ENCODE measurements at places on chromosomes 12 and 14. TPM values are rescaled to one million over a fixed set of nuclear protein-coding genes. Genes with fewer than 3 reads are reported as not detected.

- H3K4me3 ChIP-seq = peak overlapping the region; percentile 29
- H3K27me3 ChIP-seq = no peaks in the 10 kb centered on the region
- peaks cover 42% of the 10 kb centered on the region for H3K4me1 ChIP-seq
- no peak overlapping the region for H3K27ac ChIP-seq
- H3K36me3 ChIP-seq = no peaks in the 10 kb centered on the region
- DNase-seq = no peak
Observed at GRCh38 chr12:21912318-21912717, 28.9 kb downstream of the ABCC9 start.

- no peak for DNase-seq
- H3K4me1 ChIP-seq = peaks cover 37% of the 10 kb centered on the region
- H3K27ac ChIP-seq = peak overlapping the region; percentile 95
- H3K27me3 ChIP-seq = peaks cover 6% of the 10 kb centered on the region
- H3K4me3 ChIP-seq = peak overlapping the region; percentile 83
Observed at GRCh38 chr12:52032446-52032803, 18.8 kb upstream of the NR4A1 start.

DNA sequence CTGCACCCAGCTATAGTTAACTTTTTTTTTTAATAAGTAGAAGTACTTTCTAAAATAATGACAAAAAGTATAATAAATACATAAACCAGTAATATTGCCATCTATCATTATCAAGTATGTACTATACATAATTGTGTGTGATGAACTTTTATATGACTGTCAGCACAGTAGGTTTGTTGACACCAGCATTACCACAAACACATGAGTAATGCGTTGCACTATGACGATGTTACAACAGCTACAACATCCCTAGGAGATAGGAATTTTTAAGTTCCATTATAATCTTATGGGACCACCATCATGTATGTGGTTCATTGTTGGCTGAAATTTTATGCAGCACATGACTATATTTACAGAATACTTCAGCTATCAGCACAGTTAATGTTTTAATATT lies 62.9 kb upstream of the VSX2 start:
- no peaks in the 10 kb centered on the region for H3K27me3 ChIP-seq
- no peaks in the 10 kb centered on the region for H3K36me3 ChIP-seq

GRCh38 chr12:68868043-68868790 lies 60.2 kb downstream of the MDM2 start:
- no peak overlapping the region for H3K4me3 ChIP-seq
- H3K4me1 ChIP-seq = no peaks in the 10 kb centered on the region
- no peak for DNase-seq
- no peaks in the 10 kb centered on the region for H3K27me3 ChIP-seq

DNA sequence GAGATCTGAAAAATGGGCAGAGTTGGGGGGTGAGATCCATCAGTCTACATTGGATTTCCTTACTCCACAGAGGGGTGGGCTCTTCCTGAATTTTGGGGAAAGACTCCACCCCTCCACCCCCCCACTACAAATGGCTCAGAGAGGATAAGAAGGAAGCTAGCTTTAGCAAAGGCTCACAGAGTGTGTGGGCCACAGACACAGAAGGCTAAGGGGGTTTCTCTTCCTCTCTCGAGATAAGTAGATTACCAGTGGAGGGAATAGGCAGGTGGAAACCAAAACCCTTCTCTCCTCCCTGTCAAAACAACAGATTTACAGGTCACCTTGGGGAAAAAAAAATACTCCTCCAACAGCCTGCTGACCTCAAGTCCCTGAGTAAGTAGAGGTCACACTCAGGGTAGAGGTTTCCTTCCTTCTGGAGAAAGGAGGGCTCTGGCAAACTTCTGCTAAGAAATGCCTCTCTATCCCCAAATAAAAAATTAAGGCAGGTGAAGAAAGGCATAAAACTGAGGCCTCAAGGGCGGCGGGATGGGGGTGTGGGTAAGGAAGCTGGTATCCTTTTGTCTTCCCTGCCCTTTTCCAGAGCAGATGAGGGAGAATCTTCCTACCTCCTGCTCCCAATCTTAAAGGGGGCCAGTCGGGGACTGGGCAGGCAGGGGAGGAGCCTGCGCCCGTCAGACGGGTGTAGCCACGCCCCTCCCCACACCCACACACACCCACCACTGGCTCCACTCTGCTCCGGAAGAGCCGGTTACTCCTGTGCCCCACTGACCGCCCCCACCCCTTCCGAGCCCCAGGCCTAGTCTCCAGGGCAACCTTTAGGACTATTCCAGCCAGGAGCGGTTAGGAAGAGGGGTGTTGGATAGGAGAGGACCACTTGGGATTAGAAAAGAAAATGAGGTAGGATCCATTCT lies 1.9 kb upstream of the BAZ2A start:
- DNase-seq = peak; percentile 50
- H3K4me1 ChIP-seq = peaks cover 80% of the 10 kb centered on the region
- peak overlapping the region; percentile 97 for H3K4me3 ChIP-seq
- H3K36me3 ChIP-seq = no peaks in the 10 kb centered on the region

- no peaks in the 10 kb centered on the region for H3K36me3 ChIP-seq
- DNase-seq = no peak
- H3K27me3 ChIP-seq = peaks cover 3% of the 10 kb centered on the region
- H3K4me1 ChIP-seq = peaks cover 15% of the 10 kb centered on the region
- H3K4me3 ChIP-seq = no peak overlapping the region
Observed at GRCh38 chr14:61184112-61184511, 97.0 kb downstream of the TMEM30B start.

- DNase-seq = no peak
- no peak overlapping the region for H3K4me3 ChIP-seq
- no peaks in the 10 kb centered on the region for H3K27me3 ChIP-seq
- peak overlapping the region; percentile 7 for H3K27ac ChIP-seq
Observed at GRCh38 chr12:93852173-93852591, 175.0 kb downstream of the CRADD start.

DNA sequence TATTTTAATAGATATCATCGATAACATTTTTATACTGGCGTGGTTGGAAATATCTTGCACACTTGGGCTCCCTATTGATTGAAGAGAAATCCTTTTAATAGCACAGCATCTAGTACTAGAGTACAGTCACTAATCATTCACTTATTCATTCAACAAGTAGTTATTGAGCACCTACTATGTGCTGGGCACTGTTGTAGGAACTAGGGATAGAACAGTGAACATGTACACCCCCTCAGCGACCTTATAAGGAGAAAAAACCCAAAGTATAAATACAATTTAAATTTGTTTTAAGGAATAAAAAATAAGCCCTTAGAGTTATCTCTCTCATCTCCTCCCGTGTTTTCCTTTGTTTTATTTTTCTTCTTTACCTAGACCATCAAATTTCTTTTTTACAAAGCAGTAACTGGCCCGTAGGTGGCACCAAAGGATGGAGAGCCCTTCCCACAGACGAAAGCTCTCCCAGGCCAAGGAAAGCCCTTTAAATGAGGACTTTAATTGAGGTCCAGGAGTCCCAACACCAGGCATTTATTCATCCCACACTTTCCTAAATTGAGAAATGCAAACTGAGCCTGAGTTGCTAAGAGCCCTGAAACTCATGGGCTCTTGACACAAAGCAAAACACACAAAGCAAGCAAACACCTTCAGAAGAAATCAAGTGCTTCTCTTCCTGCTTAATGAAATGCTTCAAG lies 29.0 kb downstream of the PEBP1 start:
- peaks cover 3% of the 10 kb centered on the region for H3K36me3 ChIP-seq
- no peaks in the 10 kb centered on the region for H3K4me1 ChIP-seq
- peak; percentile 39 for DNase-seq
- H3K27me3 ChIP-seq = no peaks in the 10 kb centered on the region

DNA sequence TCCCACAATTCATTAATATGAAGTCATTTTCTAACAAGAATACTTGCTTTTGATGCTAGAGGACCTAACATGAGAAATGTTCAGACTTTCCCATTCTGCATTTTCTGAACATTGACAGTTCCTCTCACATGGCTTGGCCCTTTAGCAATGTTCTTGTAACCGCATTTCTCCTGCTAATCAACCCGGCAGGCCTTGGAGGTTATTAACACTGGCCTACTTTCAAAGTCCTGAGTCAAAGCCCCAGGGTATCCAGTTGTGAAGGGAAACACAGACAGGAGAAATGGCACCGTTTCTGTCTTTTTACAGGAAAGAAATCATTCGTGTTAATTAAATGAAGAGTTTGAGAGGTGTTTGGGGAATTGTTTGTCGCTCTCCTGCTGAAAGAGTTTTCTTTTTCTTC lies 446.5 kb upstream of the MIS18BP1 start:
- no peak for DNase-seq
- H3K4me3 ChIP-seq = no peak overlapping the region
- H3K4me1 ChIP-seq = peaks cover 14% of the 10 kb centered on the region
- H3K36me3 ChIP-seq = no peaks in the 10 kb centered on the region
- H3K27me3 ChIP-seq = no peaks in the 10 kb centered on the region

GRCh38 chr14:70416725-70417349 lies at the start of gene SYNJ2BP:
SYNJ2BP (minus strand) TSS chr14:70417090; CDS start chr14:70416963, 127 bp downstream.
- H3K27me3 ChIP-seq = peaks cover 21% of the 10 kb centered on the region
- H3K27ac ChIP-seq = peak within 1 kb of the TSS; percentile 97
- H3K36me3 ChIP-seq = no peaks in the 10 kb centered on the region
- H3K4me3 ChIP-seq = peak within 1 kb of the TSS; percentile 98
- peaks cover 18% of the 10 kb centered on the region for H3K4me1 ChIP-seq
- DNase-seq = peak; percentile 39

GRCh38 chr14:89921346-89921745 lies 33.2 kb downstream of the EFCAB11 start:
- no peaks in the 10 kb centered on the region for H3K4me1 ChIP-seq
- no peak overlapping the region for H3K4me3 ChIP-seq
- H3K27ac ChIP-seq = no peak overlapping the region
- H3K27me3 ChIP-seq = no peaks in the 10 kb centered on the region

DNA sequence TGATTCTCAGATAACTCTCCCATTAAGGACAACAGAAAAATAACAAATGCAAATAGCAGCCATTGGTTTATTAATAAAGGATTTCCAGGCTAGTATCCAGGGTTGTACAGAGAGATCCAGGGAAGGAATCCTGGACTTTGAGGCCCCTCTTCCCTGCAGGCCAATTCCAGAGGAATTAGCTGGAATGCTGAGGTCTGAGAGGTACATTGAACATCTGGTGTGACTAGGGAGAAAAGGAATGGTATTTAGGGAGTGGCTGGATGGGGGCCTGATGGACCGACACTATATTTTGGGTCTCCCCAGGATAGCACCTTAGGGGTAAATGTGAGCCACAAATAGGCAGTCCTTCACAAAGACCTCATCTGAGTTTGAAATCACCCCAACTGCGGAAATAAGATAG lies 924.5 kb downstream of the AACS start:
- no peak overlapping the region for H3K27ac ChIP-seq
- H3K36me3 ChIP-seq = no peaks in the 10 kb centered on the region
- H3K4me1 ChIP-seq = peaks cover 4% of the 10 kb centered on the region
- DNase-seq = no peak

- H3K36me3 ChIP-seq = peaks cover 3% of the 10 kb centered on the region
- peaks cover 10% of the 10 kb centered on the region for H3K4me1 ChIP-seq
- H3K27me3 ChIP-seq = peaks cover 12% of the 10 kb centered on the region
- peak overlapping the region; percentile 29 for H3K27ac ChIP-seq
- H3K4me3 ChIP-seq = no peak overlapping the region
- DNase-seq = peak; percentile 2
Observed at GRCh38 chr14:88245321-88245720, 77.7 kb downstream of the KCNK10 start.

DNA sequence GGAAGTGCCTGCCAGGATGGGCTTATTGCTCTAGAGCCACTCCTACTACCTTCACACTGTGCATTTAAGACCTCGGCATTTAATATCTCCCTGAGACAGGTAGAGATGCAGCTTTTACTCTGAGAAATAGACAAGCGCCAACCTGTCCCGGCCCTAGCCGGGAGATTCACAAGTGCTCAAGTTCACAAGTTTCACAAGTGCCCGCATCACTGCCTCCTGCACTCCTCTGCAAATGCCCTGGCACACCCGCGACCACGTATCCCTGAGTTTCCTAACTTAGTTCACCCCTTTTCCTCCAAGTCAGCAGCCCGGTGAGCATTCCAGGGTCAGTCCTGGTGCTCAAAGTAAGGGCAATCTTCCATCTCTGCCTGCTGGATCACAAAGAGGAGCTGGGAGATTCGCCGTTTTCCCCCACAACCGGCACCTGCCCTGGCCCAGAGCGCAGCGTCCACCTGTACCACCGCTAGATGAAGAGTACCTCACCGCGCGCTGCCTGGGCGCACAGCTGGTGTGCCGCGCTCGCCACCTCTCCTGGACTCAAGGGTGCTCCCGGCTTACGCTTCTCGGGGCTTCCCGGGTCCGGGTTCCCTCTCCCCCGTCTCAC lies 5.0 kb upstream of the SLC38A4 start:
- peaks cover 92% of the 10 kb centered on the region for H3K27me3 ChIP-seq
- H3K4me1 ChIP-seq = peaks cover 12% of the 10 kb centered on the region
- peak overlapping the region; percentile 67 for H3K4me3 ChIP-seq
- H3K36me3 ChIP-seq = peaks cover 2% of the 10 kb centered on the region

DNA sequence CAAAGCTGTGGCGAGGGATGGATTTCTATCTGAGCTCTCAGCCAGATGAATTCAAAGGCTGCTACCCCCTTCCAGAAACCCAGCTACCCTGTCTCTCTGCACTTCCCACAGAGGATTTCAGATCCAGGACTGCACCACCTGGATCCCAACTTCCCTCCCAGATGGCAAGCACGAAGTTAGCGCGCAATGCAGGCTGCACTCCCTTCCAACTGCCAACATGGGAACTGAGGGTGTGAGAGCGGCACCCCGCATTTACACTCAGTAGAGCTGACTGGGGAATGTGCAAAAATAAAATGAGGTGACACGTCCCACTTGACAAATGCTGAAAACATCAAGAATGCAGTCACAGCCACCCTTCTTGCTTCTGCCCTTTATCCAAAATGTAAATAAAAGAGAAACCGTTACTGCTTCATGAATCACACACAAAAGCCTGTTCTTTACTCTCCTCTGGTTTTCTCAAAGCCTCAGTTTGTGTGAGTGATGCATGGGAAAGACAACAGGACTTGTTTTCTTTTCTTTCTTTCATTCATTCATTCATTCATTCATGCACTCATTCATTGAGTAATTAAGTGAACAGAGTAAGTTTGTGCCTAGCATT lies 85.7 kb downstream of the ITPK1 start:
- H3K36me3 ChIP-seq = no peaks in the 10 kb centered on the region
- DNase-seq = no peak
- H3K27me3 ChIP-seq = peaks cover 13% of the 10 kb centered on the region
- peak overlapping the region; percentile 20 for H3K4me3 ChIP-seq
- H3K27ac ChIP-seq = no peak overlapping the region

DNA sequence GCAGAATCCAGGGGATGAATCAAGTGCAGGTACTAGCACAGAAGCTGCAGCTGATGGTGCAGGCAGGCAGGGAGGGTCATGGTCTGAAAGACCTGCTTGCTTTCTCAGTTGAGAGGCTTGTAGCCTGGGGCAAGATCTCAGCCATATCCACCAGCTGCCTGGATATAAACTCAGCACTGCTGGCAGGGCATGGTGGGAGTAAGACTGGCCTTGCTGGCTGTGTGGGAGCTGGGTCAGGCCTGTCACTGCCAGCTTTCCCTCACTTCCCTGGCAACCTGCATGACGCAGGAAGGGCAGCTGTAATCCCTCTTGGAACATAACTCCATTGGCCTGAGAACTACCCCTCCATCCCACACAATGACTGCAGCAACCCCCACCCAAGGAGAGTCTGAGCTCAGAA lies 230.1 kb downstream of the ANO6 start:
- no peaks in the 10 kb centered on the region for H3K4me1 ChIP-seq
- peaks cover 16% of the 10 kb centered on the region for H3K36me3 ChIP-seq
- H3K4me3 ChIP-seq = no peak overlapping the region
- DNase-seq = no peak
- H3K27ac ChIP-seq = no peak overlapping the region
- H3K27me3 ChIP-seq = no peaks in the 10 kb centered on the region

- H3K27ac ChIP-seq = no peak overlapping the region
- DNase-seq = no peak
- H3K27me3 ChIP-seq = no peaks in the 10 kb centered on the region
Observed at GRCh38 chr12:40953076-40953475, 235.0 kb upstream of the PDZRN4 start.

Gene PSMB5
- total RNA-seq = 199 TPM

Gene MRPL52
- 137 TPM for total RNA-seq

Gene CPNE6
- total RNA-seq = not detected

Gene NGB
- not detected for total RNA-seq

Gene LRRC23
- 4.8 TPM for total RNA-seq

Gene TCHP
- total RNA-seq = 31.4 TPM

Data from neural crest cell (in vitro differentiated cells).